ENCODE measurements at places on chromosomes 5 and 9. TPM values are rescaled to one million over a fixed set of nuclear protein-coding genes. Genes with fewer than 3 reads are reported as not detected.

- no peak overlapping the region for H3K4me3 ChIP-seq
- no peaks in the 10 kb centered on the region for H3K36me3 ChIP-seq
- DNase-seq, result no peak
- peaks cover 2% of the 10 kb centered on the region for H3K4me1 ChIP-seq
Observed at GRCh38 chr9:16768816-16769215, 101.7 kb downstream of the BNC2 start.

- H3K36me3 ChIP-seq, result no peaks in the 10 kb centered on the region
- no peak overlapping the region for H3K27ac ChIP-seq
- peaks cover 11% of the 10 kb centered on the region for H3K4me1 ChIP-seq
- no peak overlapping the region for H3K4me3 ChIP-seq
Observed at GRCh38 chr5:867300-867870, 16.6 kb upstream of the ZDHHC11 start.

DNA sequence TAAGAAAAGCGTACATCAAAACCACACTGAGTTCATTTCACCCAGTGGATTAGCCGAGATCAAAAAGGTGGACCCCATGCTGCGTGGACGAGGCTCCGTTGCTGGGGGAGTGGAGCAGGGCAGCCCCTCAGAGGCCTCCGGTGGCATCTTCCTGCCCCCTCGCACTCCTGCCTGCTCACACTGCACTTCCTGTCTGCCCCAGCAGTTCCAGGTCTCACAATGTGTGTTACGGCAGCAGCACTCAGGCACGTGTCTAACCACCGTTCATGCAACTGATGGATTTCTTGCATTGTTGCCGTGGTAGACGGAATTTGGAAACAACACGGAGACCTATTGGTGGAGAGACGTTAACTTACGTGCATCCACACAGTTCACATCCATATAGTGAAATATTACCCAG, 196.6 kb upstream of the OTULINL start:
- H3K36me3 ChIP-seq, result no peaks in the 10 kb centered on the region
- H3K4me1 ChIP-seq, result no peaks in the 10 kb centered on the region
- DNase-seq, result no peak
- no peaks in the 10 kb centered on the region for H3K27me3 ChIP-seq

DNA sequence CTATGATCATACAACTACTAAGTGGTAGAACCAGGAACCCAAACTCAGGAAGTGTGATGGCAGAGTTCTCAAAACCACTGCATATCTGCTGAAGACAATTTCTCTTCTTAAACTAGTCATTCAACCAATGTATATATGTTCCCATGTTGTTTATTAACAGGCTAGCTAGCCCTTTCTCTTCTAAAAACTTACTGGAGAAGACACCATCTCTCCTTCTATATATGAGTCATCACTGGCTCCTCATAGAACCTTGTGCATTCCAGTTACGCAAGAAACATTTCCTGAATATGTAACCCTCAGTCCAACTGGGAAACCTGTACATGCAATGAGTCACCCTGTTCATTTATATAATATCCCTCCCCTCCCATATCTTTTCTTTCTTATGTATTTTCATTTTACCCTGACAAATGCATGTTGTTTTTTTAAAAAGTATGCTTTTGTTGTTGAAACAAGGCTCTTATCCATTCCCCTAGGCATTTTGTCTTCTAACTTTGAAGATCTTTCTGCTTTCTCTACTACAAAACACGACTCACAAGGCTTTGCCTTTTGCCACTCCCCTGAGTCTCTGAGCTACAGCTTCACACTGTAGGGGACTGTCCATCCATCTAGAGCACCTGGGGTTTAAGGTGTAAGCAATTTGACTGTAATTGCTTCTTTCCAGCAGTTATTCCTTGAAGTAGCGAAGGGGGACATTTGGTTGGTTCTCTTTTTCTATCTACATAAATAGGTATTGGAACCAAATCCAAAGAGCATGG, 119.5 kb downstream of the ANXA1 start:
- no peak overlapping the region for H3K27ac ChIP-seq
- H3K36me3 ChIP-seq, result no peaks in the 10 kb centered on the region
- no peaks in the 10 kb centered on the region for H3K27me3 ChIP-seq
- no peaks in the 10 kb centered on the region for H3K4me1 ChIP-seq
- no peak overlapping the region for H3K4me3 ChIP-seq

DNA sequence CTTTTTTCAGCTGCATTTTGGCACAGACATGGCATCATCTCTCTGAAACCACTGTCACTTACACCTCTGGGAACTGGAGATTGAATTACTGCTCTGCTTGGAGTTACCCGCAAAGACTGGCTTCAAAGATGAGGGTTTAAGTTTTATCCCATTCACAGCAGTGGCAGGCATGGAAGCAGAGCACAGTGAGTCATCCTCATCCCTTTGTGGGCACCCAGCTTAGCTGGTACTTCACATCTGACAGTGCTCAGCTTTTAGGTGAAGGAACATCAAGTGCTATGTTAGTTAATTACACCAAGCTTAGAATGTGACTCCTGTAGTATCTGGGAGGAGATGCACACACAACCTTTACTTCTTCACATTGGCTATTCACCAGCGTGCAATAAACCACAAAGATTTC, 24.8 kb upstream of the ALDH1A1 start:
- no peak overlapping the region for H3K27ac ChIP-seq
- H3K36me3 ChIP-seq, result no peaks in the 10 kb centered on the region
- no peaks in the 10 kb centered on the region for H3K4me1 ChIP-seq
- DNase-seq, result no peak
- H3K4me3 ChIP-seq, result no peak overlapping the region

DNA sequence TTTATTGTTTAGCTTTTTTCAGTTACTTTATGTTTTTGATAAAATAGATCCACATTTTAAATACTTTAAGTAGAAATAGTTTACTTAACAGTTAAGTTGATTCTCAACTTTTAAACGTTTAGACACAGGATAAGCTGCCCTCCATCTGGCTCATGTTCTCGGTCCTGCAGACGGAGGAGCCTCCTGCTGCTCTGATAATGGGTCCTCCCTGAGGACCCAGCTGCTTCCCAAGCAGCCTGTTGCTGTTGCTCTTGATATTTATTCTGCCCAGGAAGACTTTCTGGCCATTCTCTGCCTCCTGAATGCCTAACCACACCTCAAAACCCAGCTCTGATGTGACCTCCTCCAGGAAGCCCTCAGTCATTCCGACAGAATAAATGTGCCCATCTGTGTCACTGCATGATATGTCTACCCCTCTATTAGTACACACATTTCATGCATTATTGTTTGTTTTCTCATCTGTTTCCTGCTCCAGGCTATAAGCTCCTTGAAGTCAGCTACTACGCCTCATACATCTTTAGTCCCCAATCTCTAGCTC, 267.2 kb upstream of the MSX2 start:
- DNase-seq, result no peak
- H3K4me1 ChIP-seq, result no peaks in the 10 kb centered on the region
- no peak overlapping the region for H3K4me3 ChIP-seq
- H3K27ac ChIP-seq, result no peak overlapping the region

- no peak for DNase-seq
- H3K4me1 ChIP-seq, result peaks cover 3% of the 10 kb centered on the region
- H3K36me3 ChIP-seq, result no peaks in the 10 kb centered on the region
Observed at GRCh38 chr9:109887079-109887478, 107.1 kb downstream of the PALM2AKAP2 start.

DNA sequence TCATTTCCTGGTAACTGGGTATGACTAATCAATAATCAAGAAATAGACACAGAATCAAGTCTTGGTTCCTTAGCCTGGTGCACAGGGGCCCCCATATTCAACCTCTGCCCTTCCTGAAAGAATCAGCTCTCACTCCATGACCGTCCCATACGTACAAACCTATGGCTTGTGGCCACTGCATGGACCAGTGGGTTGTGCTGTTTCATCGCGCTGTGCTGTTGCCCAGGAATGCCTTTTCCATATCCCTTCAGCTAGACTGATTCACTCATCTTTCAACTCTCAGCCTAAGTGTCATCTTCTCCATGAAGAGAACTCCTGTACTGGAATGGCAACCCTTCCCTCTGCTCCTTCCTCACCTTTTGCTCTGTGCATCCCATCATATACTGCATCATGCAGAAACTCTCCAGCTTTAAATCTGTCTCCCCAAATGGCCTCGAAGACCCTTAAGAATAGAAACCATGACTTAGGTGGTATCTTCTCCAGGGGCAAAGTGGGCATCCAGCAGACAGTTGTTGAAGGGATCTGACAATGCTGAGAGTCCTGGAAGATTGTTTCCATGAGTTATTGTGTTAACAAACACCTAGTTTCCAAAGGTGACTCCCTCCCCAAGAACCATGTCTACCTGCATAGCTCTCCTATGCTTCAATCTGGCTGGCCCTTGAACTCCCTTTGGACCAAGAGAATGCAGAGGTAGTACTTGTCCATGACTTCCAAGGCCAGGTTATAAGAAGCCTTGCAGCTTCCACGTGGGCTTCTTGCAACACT, 180.8 kb downstream of the ACTL7B start:
- H3K4me3 ChIP-seq, result no peak overlapping the region
- no peaks in the 10 kb centered on the region for H3K4me1 ChIP-seq

DNA sequence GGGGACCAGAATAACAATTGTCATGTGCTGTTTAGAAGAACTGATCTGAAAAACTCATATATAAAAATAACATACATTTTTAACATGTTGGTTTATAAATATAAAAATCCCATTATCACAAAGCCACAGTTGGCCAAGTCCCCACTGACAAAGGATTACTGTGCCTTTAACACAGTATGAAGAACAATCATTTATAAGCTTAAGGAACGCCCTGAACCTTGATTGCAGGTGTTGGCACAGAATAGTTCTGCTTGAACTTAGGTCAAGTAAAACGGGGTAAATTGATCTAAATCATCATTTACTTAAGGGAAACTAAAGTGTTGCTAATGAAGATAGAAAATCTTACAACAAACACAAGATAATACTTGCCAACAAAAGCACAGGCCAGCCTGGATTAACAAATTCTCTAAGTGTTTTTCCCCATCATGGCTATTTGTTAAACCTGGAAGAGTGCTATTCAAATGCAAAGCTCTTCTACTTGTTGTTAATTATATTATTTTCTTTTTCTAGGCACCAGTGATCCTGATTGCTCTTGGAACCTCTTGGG, 46.1 kb downstream of the ASTN2 start:
- H3K4me1 ChIP-seq, result no peaks in the 10 kb centered on the region
- H3K4me3 ChIP-seq, result no peak overlapping the region
- H3K36me3 ChIP-seq, result no peaks in the 10 kb centered on the region
- no peak for DNase-seq
- no peaks in the 10 kb centered on the region for H3K27me3 ChIP-seq
- H3K27ac ChIP-seq, result no peak overlapping the region

DNA sequence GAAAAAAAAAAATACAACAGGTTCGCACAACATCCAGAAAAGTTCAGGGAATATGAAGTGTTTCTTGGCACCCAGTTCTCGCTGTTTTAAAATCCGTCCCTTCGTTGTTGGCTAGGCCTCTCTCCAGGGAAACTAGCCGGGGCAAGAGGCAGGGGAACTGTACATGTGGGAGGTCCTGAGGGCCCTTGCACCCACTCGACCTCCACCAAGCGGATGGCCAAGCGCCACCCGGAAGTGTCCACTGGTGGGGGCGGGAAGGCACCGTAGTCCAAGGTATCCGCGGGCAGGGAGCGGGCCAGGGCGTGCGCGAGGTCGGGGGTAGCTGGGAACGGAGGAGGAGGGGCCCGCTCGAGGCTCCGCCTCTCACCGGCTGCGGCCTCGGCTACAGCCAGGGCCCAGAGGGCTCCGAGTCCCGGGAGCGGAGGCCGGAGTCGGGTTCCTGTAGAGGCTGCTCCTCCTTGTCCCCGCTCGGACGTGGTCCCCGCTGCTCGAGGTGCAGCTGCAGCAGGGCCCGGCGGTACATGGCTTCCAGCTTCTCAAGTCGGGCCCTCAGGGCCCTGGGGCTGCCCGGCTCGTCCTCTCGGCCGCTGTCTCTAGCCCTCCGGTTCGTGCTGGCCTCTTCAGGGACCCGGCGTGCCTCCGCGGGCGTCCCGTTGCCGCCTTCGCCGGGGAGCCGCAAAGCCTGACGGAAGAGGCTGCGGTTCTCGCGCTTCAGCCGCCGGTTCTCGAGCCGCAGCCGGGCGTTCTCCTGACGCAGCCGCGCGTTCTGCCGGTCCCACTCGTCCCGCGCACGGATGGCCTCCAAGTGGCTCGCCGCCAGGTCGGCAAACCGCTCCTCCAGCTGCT, 720 bp downstream of the TUSC1 start:
- H3K4me1 ChIP-seq, result no peaks in the 10 kb centered on the region
- no peaks in the 10 kb centered on the region for H3K27me3 ChIP-seq
- peak overlapping the region; percentile 100 for H3K27ac ChIP-seq
- no peaks in the 10 kb centered on the region for H3K36me3 ChIP-seq
- H3K4me3 ChIP-seq, result peak overlapping the region; percentile 58

DNA sequence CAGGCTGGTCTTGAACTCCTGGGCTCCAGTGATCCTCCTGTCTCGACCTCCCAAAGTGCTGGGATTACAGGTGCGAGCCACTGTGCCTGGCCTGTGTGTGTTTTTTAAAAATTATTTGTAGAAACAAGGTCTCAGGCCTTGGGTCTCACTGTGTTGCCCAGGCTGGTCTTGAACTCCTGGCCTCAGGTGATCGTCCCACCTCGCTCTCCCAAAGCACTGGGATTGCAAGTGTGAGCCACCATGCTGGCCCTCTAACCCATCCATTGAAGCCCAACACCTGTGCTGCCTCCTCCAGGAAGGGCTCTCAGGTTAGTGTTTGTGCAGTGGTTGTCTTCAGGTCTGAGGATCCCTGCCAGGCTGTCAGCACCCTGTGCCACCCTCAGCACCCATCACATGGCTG, 56.6 kb downstream of the CXXC5 start:
- no peak for DNase-seq
- no peaks in the 10 kb centered on the region for H3K36me3 ChIP-seq
- H3K4me3 ChIP-seq, result no peak overlapping the region

DNA sequence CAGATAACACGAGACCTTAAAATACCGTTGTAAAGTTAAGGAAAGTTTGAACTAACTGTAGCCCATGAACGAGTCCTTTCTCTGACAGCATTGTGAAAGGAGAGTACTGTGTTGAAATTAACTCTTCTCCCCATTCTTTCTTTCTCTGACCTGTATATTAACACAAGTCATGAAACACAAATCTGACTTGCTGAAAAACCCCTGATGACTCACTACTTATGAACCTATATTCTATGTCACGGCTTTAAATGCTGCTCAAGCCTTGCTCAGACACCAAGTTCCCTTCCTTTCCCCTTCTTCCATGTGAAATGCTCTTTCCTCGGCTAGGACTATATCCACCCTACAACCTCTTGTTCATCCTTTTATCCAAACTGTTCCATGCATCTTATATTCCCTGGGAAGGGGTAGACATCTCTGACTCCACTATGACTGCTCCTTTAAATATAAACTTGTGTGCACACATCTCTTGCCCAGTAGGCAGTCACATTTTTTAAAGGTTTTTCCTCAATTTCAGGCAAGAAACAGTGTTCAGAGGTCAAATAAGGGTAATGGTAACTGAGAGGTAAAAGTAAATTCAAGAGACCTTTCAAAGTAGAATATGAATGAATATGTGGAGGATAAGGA, 142.9 kb downstream of the NFIB start:
- no peak overlapping the region for H3K4me3 ChIP-seq
- H3K27ac ChIP-seq, result no peak overlapping the region
- no peak for DNase-seq
- H3K4me1 ChIP-seq, result no peaks in the 10 kb centered on the region
- no peaks in the 10 kb centered on the region for H3K36me3 ChIP-seq

Gene ACTBL2
- not detected for total RNA-seq

Gene FOXD4L3
- total RNA-seq, result not detected

Gene PRR7
- 1.5 TPM for total RNA-seq

Gene BTNL3
- total RNA-seq, result 0.36 TPM
